ENCODE measurements at places on chromosomes 7 and 10.
A peak's percentile ranks its signal among the peaks of the same experiment; 100 is the strongest.

- peak; percentile 62 for DNase-seq
Measured at GRCh38 chr7:148962823-148963582, 65.3 kb downstream of the PDIA4 start.

DNA sequence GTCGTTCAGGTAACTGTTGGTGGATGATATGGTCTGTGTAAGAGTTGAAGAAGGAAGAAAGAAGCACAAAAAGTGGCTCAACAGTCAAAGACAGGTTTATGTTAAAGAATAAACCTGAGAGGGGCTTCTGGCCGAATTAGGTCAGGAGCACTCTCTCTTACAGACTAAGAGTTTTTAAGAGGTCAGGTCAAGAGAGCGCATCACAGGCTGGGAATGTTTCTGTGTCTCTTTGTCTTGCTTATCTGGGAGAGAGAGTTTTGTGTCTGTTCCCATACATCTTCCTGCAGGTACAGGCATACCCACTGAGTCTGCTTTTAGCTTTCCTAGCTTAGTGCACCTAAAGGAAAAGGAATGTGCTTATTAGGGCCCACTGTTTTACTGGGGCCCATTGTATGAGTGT is 22.2 kb upstream of the PRPF18 start:
- no peak for DNase-seq

- peak; percentile 86 for DNase-seq
Measured at GRCh38 chr10:73879296-73880173, 5.2 kb upstream of the CAMK2G start.

DNA sequence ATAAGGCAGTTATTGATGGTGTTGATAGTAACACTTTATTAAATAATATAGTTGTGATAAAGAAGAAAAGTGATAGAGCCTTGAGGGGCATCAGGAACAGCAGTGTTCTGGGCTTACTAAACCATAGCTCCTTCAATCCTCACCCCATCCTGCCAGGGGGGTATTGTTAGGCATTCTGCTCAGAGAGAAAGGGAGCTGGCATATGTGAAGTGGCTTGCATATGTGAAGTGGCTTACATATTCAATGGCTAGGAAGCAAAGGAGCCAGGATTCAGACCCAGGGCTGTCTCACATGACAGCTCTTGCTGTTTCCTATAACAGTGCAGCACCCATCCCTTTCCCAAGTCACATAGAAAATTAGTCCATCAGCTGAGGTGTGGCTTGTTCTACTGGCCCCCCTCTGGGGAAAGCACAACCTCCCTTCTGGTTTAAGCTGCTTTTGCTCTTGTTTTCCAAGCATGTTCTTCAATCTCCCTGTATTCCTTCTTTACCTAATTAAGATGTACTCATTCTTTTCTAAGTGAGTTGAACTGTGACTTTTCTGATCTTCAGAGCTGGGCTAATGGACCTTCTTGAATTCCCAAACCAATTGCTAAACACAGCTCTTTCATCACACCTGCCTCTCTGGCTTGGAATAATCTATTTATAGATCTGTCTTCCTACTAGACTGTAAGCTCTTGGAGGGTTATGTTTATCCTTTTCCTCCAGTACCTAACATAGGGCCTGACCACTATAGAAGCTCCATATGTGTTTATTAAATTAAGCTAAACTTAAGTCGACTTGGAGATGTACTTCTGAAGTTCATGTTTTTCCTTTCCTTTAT is 108.7 kb upstream of the GLI3 start:
- DNase-seq = no peak

DNA sequence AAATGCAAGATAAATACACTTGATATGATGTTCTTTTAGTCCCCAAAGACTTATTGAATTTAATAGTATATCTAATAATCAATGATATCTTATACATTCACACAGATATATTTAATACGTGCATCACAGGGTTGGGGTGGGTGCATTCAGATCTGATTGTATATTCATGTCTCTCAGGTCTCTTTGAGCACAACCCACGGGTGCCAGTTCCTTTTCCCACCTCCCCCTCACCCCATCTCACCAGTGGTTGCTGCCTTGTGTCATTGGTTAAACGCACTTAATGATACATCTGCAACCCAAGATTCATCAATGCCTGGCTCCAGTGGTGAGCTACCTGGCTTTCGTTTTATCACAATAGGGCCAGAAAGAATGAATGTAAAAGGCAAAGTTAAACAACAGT is 6.2 kb downstream of the LRIT1 start:
- no peak for DNase-seq

All from kidney capillary endothelial cell (primary cell).